ENCODE measurements at places on chromosomes 1 and 21. TPM values are rescaled to one million over a fixed set of nuclear protein-coding genes. Genes with fewer than 3 reads are reported as not detected.

Gene EDARADD
- 13.5 TPM for total RNA-seq

Gene TSNAX
- total RNA-seq, result 35.6 TPM

Gene TSHB
- not detected for total RNA-seq

Gene LRRC71
- total RNA-seq, result not detected

Gene AMY2A
- total RNA-seq, result not detected

Gene TSPAN2
- total RNA-seq, result 27.2 TPM

GRCh38 chr1:70057500-70057899 is 147.9 kb downstream of the LRRC40 start:
- no peak overlapping the region for H3K4me3 ChIP-seq
- DNase-seq, result no peak
- no peaks in the 10 kb centered on the region for H3K36me3 ChIP-seq

DNA sequence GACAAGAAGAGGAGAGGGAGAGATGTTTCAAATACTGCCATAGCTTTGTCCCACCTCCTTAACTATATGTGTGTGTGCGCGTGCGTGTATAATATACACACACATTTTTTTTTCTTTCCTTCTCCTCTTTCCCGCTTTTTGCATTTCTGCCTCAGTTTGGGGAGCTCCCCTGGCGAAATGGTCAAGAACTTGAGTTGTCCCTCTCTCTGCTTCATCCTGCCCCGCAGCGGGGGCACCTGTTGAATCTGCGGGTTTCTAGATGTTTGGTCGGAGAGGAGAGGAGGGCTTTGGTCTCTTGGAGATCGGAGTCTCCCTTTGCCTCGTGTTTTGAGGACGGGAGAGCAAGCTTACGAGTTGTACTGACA is 504 bp downstream of the SCCPDH start:
- DNase-seq, result no peak
- H3K4me1 ChIP-seq, result peaks cover 13% of the 10 kb centered on the region
- peaks cover 30% of the 10 kb centered on the region for H3K36me3 ChIP-seq

- no peak overlapping the region for H3K4me3 ChIP-seq
- no peak overlapping the region for H3K27ac ChIP-seq
- H3K36me3 ChIP-seq, result no peaks in the 10 kb centered on the region
- DNase-seq, result no peak
- H3K4me1 ChIP-seq, result no peaks in the 10 kb centered on the region
Measured at GRCh38 chr1:182570611-182570970, 18.5 kb downstream of the RNASEL start.

DNA sequence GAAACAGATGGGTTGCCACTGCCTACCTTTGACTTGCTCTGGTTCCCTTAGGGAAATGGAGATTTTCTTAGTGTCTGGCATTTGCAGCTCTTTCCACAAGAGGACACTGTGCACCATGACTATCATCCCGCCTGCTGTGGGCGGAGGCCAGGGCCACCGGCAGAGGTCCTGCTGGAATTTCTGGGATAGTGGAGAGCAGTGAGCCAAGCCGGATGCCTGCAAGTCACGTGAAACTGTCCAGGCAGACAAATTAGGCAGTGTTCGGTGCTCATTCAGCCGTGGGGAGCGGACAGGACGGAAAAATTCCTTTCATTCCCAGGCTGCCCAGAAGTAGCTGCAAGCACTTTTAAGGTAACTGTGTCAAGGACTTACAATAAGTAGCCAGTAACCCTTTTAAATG is 43.4 kb downstream of the IGSF5 start:
- H3K27ac ChIP-seq, result peak overlapping the region; percentile 86
- H3K4me3 ChIP-seq, result peak overlapping the region; percentile 43
- peaks cover 2% of the 10 kb centered on the region for H3K36me3 ChIP-seq
- peaks cover 6% of the 10 kb centered on the region for H3K4me1 ChIP-seq

- peak overlapping the region; percentile 60 for H3K27ac ChIP-seq
- H3K4me3 ChIP-seq, result no peak overlapping the region
- peaks cover 3% of the 10 kb centered on the region for H3K27me3 ChIP-seq
- DNase-seq, result no peak
Measured at GRCh38 chr1:235945775-235946570, 79.3 kb upstream of the LYST start.

DNA sequence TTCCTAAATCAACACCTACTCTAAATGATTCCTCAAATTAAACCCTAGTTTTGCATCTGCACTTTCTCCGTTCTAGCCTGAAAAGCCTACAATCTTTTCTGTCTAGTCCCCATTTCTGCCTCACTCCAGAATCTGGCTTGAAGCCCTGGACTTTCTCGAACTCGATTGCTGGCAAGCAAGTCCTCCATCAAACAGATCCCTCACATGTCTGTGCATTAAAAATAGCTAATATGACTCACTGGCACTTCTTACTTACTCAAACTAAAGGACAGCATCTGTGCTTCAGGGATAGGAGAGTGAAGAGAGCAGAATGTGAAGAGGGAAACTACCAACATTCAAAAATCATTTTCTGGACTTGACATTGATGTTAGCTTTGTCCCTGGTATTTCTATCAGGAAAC is 51.8 kb upstream of the CXADR start:
- DNase-seq, result no peak
- H3K27ac ChIP-seq, result no peak overlapping the region
- no peaks in the 10 kb centered on the region for H3K4me1 ChIP-seq
- no peaks in the 10 kb centered on the region for H3K27me3 ChIP-seq
- H3K36me3 ChIP-seq, result no peaks in the 10 kb centered on the region
- no peak overlapping the region for H3K4me3 ChIP-seq

GRCh38 chr21:39014747-39015146 is 168.5 kb downstream of the PSMG1 start:
- H3K27ac ChIP-seq, result no peak overlapping the region
- H3K4me3 ChIP-seq, result no peak overlapping the region
- DNase-seq, result no peak
- no peaks in the 10 kb centered on the region for H3K4me1 ChIP-seq
- H3K36me3 ChIP-seq, result no peaks in the 10 kb centered on the region
- H3K27me3 ChIP-seq, result no peaks in the 10 kb centered on the region

DNA sequence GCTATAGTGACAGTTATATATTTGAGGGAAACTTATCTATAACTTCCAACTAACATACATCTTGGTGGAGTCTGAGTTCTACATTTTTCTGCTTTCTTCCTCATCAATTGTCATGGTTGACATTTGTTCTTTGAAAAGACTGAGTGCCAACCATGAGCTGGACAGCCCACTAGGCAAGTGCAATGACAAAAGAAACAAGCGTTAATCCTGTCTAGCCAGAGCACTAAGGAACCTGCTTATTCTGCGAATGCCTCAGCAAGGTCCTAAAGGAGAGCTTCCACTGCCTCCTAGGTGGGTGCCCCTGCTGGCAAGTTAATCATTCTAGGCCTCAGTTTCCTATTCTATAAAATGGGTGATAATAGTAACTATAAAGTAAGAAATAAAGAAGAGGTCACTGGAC is 44.8 kb downstream of the IRF2BP2 start:
- no peaks in the 10 kb centered on the region for H3K36me3 ChIP-seq
- H3K27ac ChIP-seq, result peak overlapping the region; percentile 86
- H3K27me3 ChIP-seq, result no peaks in the 10 kb centered on the region
- no peak overlapping the region for H3K4me3 ChIP-seq
- H3K4me1 ChIP-seq, result peaks cover 19% of the 10 kb centered on the region

GRCh38 chr1:116571215-116571919 is 541 bp upstream of the CD58 start:
- peak overlapping the region; percentile 71 for H3K4me3 ChIP-seq
- no peaks in the 10 kb centered on the region for H3K36me3 ChIP-seq
- no peak for DNase-seq
- H3K27ac ChIP-seq, result peak overlapping the region; percentile 90

DNA sequence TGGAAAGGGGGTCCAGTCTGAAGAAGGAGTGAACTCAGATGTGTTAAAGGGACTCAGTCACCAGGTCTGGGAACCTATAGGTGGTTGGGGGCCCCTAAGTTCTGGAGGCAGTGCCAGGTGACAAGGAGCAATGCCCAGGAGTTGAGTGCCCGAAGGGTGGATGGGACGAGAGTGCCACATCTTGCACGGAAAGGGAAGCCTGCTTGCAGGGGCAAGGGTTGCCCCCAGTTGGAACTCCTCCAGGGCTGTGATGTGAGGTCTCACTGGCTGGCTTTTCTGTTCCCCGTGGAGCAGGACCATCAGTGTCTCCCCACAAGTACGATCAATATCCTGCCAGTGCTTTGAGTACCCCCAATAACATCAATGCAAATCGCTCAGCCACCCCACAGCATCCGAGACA is 107.3 kb downstream of the TOMM20 start:
- no peak overlapping the region for H3K4me3 ChIP-seq
- no peaks in the 10 kb centered on the region for H3K27me3 ChIP-seq
- peaks cover 24% of the 10 kb centered on the region for H3K4me1 ChIP-seq

- DNase-seq, result no peak
- H3K4me3 ChIP-seq, result no peak overlapping the region
- H3K36me3 ChIP-seq, result no peaks in the 10 kb centered on the region
Measured at GRCh38 chr1:2952992-2953391, 68.3 kb upstream of the ACTRT2 start.

DNA sequence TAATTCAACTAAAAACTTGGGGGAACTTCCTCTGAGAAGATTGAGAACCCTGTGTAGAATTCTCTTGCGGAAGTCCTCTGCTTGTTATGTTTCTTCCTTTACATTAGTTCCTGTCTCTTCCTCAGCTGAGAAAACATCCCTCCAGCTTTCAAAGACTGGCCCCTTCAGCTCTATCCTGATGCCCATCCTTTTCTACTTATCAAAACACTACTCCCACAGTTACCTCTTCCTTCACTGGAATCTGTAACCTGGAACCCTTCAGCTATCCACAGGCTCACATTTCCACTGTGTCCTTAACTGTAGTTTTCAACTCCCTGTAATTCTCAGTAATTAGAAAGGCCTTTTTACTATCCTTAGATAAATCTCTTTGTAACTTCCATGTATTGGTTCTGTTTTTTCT is 6.0 kb upstream of the DEDD start:
- peaks cover 3% of the 10 kb centered on the region for H3K4me1 ChIP-seq
- H3K27ac ChIP-seq, result peak overlapping the region; percentile 43
- no peak for DNase-seq

DNA sequence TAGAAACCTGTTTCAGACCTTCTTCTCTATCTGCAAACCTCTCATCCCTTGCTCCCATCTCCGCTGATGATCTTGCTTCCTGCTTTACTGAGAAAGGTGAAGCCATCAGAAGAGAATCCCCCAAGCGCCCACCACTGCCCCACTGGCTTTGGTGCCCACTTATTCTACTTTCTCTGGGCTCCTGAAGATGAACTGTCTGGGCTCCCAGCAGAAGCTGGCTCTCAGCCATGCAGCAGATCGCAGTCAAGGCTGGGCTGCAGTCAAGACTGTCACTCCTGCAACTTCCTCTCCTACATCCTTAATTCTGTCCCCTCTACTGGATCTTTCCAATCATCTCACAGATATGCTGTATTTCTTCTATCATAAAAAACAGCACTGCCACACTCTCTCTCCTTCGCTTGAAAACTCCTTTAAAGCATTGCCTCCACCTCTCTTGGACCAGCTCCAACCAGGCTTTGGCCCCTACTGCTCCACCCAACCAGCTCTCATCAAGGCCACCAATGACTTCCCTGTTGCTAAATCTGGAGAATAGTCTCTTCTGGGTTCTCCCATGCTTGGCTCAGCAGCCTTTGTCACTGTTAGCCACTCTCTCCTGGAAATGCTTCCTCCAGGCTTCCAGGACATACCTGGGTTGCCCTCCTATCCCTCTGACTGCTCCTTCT is 25.8 kb downstream of the TRIM62 start:
- no peaks in the 10 kb centered on the region for H3K36me3 ChIP-seq
- no peak for DNase-seq
- H3K27me3 ChIP-seq, result peaks cover 2% of the 10 kb centered on the region
- H3K4me3 ChIP-seq, result no peak overlapping the region
- H3K4me1 ChIP-seq, result peaks cover 4% of the 10 kb centered on the region

- no peaks in the 10 kb centered on the region for H3K4me1 ChIP-seq
- no peaks in the 10 kb centered on the region for H3K27me3 ChIP-seq
- H3K4me3 ChIP-seq, result no peak overlapping the region
- no peaks in the 10 kb centered on the region for H3K36me3 ChIP-seq
Measured at GRCh38 chr1:196779093-196779492, 4.5 kb downstream of the CFHR3 start.

GRCh38 chr1:8347635-8348034 is 29.7 kb downstream of the SLC45A1 start:
- H3K27me3 ChIP-seq, result no peaks in the 10 kb centered on the region
- peak overlapping the region; percentile 76 for H3K27ac ChIP-seq
- H3K36me3 ChIP-seq, result peaks cover 1% of the 10 kb centered on the region
- no peak for DNase-seq
- peaks cover 7% of the 10 kb centered on the region for H3K4me1 ChIP-seq

GRCh38 chr21:31772674-31773555 is 41.0 kb upstream of the SCAF4 start:
- no peak overlapping the region for H3K27ac ChIP-seq
- no peak for DNase-seq
- no peak overlapping the region for H3K4me3 ChIP-seq
- H3K27me3 ChIP-seq, result no peaks in the 10 kb centered on the region

DNA sequence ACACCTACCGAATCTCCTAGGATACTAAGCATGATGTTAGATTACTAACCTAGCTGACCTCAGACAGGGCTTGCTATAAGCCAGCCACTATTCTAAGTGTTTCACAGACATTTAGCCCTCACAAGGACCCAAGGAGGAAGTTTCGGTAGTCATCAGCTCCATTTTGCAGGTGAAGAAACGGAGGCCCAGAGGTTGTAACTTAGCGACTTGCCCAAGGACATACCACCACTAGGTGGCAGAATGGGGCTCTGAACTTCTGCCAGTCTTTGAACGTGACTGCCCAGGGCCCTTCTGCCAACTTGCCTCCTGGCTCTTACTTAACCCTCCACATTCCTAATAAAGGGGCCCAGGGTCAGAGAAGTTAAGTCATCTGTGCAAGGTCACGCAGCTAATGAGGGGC is 283.5 kb downstream of the C1orf94 start:
- H3K27ac ChIP-seq, result no peak overlapping the region
- H3K4me3 ChIP-seq, result no peak overlapping the region
- peaks cover 57% of the 10 kb centered on the region for H3K27me3 ChIP-seq
- DNase-seq, result peak; percentile 23
- no peaks in the 10 kb centered on the region for H3K36me3 ChIP-seq
- H3K4me1 ChIP-seq, result no peaks in the 10 kb centered on the region

DNA sequence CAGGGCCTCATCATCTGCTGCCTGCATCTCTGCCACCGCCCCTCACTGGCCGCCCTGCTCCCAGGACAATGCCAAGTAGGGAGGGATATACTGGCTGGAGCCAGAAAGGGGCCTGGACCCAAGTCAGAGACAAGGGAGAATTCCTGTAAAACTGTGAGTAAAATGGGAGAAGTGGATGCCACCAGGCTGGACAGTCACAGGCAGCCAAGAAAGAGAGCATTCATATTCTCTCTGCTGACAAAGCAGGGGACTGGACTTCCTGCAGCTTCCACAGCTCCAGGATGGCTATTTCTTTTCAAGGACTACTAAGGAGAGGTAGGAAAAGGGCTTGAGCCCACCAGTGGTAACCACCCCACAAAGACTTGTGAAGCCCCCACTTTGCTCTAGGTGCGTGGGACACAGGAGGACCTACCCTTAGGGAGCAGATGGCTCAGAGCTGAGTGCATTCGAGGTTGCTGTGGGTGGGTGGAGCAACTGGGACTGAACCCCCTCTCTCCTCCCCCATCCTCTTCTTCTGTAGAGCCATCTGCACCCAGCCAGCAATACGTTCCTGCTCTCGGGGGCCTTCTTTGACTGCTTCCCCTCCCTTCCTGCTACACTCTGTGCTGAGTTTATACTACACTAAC is 57.5 kb downstream of the GLIS1 start:
- DNase-seq, result no peak
- H3K27ac ChIP-seq, result no peak overlapping the region
- H3K4me1 ChIP-seq, result peaks cover 21% of the 10 kb centered on the region
- no peaks in the 10 kb centered on the region for H3K36me3 ChIP-seq
- no peak overlapping the region for H3K4me3 ChIP-seq

GRCh38 chr1:39816415-39817090 is 27.9 kb upstream of the BMP8B start:
- H3K27ac ChIP-seq, result no peak overlapping the region
- peaks cover 23% of the 10 kb centered on the region for H3K27me3 ChIP-seq
- H3K4me1 ChIP-seq, result no peaks in the 10 kb centered on the region
